ENCODE measurements at places on chromosomes 2 and 18.

DNA sequence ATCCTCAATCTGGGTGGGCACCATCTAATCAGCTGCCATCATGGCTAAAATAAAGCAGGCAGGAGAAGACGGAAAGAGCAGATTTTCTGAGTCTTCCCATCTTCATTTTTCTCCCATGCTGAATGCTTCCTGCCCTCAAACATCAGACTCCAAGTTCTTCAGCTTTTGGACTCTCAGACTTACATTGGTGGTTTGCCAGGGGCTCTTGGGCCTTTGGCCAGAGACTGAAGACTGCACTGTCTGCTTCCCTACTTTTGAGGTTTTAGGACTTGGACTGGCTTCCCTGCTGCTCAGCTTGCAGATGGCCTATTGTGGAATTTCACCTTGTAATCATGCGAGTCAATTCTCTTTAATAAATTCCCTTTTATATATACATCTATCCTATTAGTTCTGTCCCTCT lies 36.6 kb downstream of the DIPK1C start:
- DNase-seq: no peak

DNA sequence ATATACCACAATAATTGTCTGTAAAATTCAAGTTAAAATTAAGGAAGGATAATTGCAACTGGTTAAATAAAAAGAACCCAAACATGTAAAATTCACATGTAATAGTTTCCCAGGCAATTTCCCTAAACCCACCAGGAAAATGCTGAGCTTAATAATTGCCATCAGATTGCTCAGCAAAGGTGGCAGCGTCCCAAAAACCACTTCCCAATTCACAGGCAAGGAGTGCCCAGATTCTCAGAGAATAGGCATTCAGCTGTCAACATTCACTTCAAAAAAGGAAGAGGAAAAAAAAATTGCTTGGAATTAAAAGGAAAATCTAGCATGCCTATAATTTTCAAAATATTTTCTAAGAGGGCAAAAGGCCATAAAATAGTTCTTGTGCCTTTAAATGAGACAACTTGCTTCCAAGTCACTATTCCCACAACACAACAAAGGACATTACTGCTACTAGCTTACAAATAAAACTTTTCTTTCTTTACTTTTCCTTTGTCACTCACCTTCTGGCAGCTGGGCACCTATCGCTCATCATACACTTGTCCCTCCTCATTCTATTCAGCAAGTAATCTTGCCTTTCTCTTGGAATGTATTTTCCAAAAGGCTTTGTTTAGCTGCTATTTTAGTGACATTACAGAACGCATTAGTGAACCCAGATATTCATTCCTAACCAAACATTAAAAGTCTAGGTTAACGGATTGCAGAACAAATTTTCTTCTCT lies 15.2 kb downstream of the SRBD1 start:
- no peak for DNase-seq

GRCh38 chr2:71695235-71696120 lies 242.1 kb downstream of the DYSF start:
- no peak for DNase-seq

GRCh38 chr2:163554864-163555263 lies 180.9 kb downstream of the FIGN start:
- no peak for DNase-seq

DNA sequence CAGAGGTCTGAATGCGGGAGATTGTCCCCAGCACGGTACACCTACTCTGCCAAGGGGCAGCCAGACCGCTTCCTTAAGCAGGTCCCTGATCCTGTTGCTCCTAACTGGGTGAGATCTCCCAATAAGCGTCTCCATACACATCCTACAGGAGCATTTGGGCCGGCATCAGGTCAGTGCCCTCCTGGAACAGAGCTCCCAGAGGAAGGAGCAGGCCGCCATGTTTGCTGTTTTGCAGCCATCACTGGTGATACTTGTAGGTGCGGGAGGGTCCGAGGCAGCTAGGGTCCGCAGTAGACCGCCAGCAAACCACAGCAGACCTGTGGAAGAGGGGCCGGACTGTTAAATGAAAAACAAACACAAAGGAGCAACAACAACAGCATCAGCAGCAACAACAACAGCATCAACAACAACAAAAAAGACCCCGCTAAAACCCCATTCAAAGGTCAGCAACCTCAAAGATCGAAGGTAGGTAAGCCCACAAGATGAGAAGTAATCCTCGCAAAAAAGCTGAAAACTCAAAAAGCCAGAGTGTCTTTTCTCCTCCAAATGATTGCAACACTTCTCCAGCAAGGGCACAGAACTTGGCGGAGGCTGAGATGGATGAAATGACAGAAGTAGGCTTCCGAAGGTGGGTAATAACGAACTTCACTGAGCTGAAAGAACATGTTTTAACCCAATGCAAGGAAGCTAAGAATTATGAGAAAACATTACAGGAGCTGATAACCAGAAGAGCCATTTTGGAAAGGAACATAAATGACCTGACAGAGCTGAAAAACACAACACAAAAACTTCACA lies 79.0 kb upstream of the CDH7 start:
- DNase-seq: no peak

- DNase-seq: no peak
Observed at GRCh38 chr2:147487978-147488289, 356.9 kb upstream of the ACVR2A start.

DNA sequence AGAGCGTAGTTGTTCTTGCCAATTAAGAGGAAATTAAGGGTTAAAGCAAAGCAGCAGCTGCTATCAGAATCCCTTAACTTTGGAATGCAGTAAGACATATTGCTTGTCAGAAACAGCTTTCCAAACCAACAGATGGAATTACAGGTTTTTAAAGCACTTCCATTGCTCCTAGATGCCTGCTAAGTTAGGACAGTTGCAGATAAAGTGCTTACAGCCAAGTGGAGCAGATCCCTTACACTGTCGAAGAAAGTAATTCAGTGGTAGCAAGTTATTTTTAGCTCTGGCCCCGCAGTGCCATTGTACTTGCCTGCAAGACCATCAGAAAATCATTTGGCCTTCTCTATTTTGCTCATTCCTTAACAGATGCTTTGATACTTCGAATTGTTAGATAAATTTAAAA lies 5.4 kb downstream of the PDK1 start:
- no peak for DNase-seq

- DNase-seq: no peak
Observed at GRCh38 chr2:19607400-19607799, 249.0 kb upstream of the OSR1 start.

- no peak for DNase-seq
Observed at GRCh38 chr2:233938676-233939370, 21.6 kb downstream of the TRPM8 start.

- DNase-seq: peak; percentile 21
Observed at GRCh38 chr18:159037-159652, 788 bp downstream of the USP14 start.

DNA sequence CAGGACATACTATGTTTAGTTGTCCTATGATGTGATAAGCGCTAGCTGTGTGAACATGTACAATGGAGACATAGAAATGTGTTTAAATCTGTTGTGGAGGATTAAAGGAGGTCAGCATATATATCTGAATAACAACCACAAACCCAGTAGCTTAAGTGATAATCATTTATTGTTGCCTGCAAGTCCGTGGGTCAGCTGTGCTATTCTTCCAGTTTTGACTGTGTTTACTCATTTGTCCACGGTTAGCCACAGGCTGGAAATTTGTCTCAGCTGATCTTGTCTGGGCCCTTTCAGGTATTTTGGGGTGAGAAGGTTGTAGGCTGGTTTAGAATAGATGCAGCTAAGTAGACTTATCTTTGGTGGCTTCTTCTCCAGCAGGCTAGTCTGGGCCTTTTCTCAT lies 110.4 kb downstream of the PARD3B start:
- no peak for DNase-seq

GRCh38 chr2:62319070-62319469 lies 123.2 kb downstream of the B3GNT2 start:
- DNase-seq: no peak

DNA sequence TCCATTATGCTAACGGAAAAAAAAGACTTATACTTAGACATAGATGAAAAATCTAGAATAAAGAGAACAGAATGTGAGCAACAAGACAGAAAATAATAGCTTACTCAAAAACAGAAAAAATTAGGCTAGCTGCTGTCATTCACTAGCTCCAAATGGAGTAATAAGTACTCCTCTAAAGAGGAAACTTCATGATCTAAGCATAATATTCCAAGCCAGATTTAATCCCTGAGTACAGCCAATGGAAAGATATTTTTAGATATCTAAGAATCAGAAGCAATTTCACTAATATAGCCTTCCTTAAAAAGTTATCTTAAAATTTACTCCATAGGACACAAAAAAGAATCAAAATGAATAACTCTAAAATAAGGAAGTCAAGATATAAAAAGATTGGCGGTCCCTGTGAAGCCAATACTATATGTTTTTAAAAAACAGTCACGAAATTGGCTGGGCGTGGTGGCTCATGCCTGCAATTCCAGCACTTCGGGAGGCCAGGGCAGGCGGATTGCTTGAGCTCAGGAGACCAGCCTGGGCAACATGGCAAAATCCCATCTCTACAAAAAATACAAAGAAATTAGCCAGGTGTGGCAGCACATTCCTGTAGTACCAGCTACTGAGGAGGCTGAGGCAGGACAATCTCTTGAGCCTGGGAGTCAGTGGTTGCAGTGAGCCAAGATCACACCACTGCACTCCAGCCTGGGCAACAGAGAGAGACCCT lies 123.2 kb upstream of the BCL2L11 start:
- DNase-seq: no peak

DNA sequence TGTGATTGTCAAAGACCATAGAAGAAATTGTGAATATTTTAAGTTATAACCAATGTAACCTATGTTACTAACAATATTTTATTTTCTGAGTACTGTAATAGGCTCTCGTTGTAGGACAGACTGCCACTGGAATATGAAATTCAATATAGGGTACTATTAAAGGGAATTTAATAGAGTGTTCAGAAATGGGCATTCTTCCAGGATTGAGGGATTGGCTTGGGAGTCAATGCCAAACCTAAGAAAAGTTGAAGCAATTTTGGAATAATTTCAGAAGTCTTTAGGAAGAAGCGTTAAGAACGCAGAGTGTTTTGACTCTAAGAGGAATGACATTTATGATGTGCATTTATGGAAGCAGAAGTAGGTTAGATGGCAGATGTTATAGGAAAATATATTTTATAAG lies 79.0 kb downstream of the ACVR2A start:
- no peak for DNase-seq

- DNase-seq: no peak
Observed at GRCh38 chr18:72866901-72867745, 664 bp downstream of the NETO1 start.

- no peak for DNase-seq
Observed at GRCh38 chr2:189465076-189465475, 23.8 kb downstream of the WDR75 start.

DNA sequence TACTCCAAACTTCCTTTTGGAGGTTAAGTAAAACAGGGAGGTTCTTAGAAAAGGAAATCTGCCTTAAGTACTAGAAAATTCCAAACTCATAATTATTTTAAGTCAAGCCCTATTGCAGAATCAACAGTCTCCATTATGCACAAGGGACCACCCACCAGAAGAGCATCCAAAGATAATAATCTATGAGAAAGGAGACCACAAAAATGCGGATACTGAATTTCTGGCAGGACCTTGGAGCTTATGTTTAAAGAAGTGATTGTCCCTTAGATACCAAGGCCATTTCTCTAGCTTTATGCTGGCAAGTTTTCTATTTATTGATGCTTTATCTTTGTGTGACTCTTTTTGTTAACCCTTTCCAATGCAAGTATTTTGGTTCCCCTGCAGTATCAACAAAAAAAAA lies 404.0 kb upstream of the MMADHC start:
- DNase-seq: no peak

- no peak for DNase-seq
Observed at GRCh38 chr18:9865764-9866490, 19.8 kb upstream of the TXNDC2 start.

- DNase-seq: no peak
Observed at GRCh38 chr2:6470518-6470917, 395.2 kb downstream of the CMPK2 start.

DNA sequence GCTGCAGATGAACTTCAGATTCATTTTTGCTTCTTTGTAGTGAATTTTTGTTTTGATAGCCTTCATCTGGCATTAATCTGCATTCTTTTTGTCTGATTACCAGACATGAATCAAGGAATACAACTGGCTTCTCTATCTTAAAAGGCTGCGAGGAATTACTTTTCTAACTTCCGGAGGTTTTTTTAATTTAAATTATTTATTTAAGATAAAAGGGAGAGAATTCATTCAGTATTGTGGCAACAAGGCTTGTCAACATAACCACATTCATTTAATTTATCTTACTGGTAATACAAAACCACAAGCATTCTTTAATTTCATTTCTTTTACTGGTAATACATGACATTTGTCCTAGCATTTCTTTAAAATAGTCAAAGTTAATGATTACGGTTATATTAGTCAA lies 36.0 kb downstream of the CSRNP3 start:
- DNase-seq: no peak

DNA sequence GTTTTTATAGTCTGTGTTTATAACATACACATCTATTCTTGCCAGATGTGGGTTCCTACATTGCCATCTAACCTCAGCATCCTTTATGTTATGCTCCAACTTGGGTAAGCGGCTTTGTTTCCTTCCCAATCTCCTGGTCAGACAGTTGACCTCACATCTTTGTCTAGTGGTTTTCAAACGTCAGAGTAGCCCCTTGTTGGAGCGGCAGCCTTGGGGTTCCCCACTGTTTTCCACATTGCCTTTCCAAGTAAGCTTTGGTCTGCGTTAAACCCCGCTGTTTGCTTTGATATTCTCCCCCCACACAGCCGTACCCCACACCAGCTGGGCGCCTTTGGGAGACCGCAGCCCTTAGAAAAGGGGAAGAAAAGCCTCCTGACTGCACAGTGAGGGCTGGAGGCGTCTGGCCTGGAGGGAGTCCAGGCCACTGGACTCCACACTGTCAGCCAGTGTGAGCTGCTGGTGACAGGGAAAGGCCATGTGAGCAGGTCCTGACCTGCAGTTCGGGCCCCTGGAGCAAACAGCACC lies 83.3 kb downstream of the MALT1 start:
- peak; percentile 73 for DNase-seq

DNA sequence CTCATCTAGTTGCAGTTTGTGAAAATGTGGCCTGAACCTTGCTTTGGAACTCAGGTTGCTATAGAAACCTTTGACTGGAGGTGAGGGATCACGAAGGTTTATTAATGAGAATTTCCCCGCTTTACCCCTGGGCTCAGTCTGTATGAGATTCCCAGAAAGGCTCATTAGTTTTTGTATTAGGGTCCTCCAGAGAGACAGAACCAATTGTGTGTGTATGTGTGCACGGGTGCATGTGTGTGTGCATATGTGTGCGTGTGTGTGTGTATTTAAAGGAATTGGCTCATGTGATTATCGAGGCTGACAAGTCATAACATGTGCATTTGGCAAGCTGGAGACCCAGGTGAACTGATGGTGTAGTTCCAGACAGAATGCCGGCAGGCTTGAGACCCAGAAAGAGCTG lies 113.8 kb upstream of the DLX2 start:
- no peak for DNase-seq

GRCh38 chr2:169978402-169979017 lies 151.3 kb downstream of the UBR3 start:
- DNase-seq: no peak
